ENCODE measurements at places on chromosomes 7 and 10. TPM values are rescaled to one million over a fixed set of nuclear protein-coding genes. Genes with fewer than 3 reads are reported as not detected.

DNA sequence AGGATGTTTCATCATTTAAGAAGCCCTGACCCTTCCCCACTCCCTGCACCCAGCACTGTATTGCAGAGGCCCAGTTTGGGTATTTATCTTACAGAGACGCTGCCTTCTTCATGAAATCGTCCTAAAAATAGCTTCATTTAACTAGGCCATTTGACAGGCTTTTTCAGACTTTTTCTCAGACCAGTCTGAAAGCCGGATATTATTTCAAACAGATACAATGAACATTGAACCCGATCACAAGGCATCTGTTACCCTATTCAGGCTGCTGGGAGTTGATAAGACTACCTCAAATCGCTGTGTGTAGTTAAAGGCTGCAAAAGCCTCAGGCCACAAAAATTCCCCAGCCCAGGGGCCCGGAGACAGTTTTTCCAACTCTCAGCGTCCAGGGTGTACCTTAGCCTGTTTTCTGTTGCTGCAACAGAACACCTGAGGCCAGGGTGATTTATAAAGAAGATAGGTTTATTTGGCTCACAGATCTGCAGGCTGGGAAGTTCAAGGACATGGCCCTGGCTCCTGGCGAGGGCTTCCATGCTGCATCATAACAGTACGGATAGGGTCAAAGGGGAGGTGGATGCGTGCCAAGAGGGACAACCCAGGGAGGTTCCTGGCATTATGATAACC, 130.7 kb upstream of the SH2B2 start:
- DNase-seq: no peak

DNA sequence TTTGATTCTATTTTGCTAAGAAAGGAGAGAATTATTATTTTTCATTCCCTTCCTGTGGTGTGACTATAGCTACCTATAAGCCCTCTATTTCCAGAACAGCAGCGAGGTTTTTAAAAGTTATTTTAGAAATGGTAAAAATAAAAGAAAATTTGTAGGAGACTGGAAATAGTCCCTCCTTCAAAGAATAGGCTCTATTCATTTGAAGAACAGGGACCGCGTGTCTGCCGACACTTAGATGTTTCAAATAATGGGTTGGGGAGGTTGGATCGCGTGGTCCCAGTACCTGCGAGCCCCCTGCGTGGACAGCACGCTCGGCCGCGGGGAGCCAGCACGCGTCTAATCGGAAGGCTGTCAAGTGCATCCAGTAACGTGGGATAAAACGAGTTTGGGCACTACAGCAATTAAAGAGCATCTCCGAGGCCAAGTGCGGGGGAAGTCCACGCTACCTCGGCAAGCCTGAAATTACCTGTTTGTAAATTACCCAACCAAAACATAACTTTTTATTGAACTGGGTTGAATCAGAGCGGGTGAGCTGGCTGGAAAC, 1.0 kb downstream of the CACNA2D1 start:
- DNase-seq: peak; percentile 28

DNA sequence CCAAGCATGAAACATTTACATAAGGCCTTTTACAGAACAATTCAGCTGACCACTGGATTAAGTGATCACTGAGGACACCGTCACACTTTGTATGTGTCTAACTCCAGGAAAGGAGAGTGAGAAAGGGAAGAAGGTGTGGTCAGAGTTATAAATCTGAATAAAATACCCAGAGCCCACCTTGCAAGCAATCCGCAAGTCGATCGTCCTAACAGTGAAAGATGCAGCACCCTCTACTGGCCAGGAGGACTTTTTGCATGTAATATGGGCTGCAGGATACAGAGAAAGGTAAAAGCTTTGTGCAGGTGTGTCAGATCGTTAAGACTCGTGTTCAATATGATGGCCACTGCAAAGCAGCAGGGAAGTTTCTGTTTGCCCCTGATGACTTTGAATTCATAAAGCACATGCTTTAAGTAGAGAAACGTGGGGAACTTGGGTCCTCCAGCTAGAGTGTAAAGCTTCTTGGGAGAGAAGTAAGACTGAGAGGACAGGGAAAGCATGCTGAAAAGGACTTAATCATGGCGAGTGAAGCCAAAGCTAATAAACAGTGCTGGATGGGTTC, 68.5 kb upstream of the BMPER start:
- DNase-seq: no peak

GRCh38 chr10:14608381-14609001, 166.2 kb downstream of the FAM107B start:
- no peak for DNase-seq

- DNase-seq: no peak
These were observed 44.0 kb downstream of the NRP1 start for GRCh38 chr10:33290321-33291052.

DNA sequence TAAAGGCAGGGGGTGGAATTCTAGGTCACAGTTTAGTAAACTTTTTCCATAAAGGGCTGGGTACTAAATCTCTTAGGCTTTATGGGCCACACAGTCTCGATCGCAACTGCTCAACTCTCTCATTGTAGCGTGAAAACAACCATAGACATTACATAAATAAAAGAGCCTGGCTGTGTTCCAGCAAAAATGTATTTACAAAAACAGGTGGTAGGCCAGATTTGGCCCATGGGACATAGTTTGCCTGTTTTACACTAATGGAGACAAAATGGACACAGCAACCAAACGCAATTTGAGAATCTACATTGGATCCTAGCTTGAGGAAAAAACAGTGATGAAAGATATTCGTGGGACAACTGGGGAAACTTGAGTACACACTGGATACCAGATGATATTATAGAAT, 23.2 kb upstream of the MALSU1 start:
- DNase-seq: no peak

DNA sequence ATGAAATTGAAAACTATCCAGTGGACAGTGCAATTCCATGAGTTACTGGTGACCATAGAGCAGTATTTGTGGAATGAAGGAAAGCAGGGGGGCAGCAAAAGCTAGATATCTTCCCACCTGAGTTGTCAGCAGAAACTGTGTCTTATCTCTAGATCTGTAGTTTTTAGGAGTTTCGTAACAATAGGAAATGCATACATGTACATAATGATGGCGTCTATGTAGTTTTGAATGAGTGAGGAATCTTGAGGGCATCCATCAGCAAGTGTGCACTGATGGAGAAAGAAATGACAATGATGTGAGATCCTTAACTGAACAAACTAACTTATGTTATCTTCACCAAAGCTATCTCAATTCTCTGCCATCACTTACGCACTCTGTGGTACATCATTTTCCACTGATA, 114.5 kb downstream of the LRRC4 start:
- no peak for DNase-seq

DNA sequence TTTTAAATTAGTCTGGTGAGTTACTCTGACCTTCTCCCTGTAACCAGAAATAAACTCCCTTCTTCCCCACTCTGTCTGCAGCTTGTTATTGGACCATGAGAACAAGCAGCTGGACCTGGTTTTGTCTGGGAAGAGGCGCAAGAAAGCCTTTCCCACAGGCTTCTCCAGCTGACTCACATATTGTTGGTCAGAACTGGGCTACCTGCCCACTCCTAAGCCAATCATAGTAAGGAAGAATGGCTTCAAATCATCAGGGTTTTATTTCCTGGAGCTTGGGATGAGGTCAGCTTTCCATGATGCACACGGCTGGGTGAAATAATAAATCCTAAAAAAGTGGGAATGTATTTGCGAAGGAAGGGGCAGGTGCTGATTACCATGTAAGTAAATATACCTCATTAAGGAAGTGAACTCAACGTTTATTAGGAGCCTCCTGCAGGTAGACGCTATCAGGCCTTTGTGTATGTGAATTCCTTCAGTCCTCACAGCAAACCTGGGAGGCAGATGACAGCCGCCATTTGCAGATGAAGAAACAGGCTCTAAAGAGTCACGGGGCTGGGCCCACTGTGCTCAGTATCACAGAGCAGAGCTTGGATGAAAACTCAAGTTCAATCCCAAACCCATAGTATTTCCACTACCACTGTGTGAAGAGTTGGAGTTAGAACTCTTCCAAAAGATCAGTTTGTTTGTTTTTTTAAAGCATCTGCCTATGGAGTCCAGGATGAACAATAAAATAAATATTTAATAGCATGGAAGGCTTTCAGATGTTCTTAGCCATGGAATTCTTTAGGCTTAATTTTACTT, 32.8 kb downstream of the IL15RA start:
- DNase-seq: peak; percentile 89

- no peak for DNase-seq
These were observed 141.9 kb upstream of the KLF14 start for GRCh38 chr7:130875901-130876300.

- DNase-seq: no peak
These were observed 140.6 kb downstream of the NRP1 start for GRCh38 chr10:33193701-33194521.

GRCh38 chr10:59265141-59265540, 88.7 kb downstream of the PHYHIPL start:
- no peak for DNase-seq

- no peak for DNase-seq
These were observed 811 bp upstream of the ARHGAP12 start for GRCh38 chr10:31929261-31930022.

Gene MYO1G
- 0.74 TPM for polyA plus RNA-seq
